ENCODE measurements at places on chromosomes 1 and 21. TPM values are rescaled to one million over a fixed set of nuclear protein-coding genes. Genes with fewer than 3 reads are reported as not detected.
A peak's percentile ranks its signal among the peaks of the same experiment; 100 is the strongest.

The GCSAML gene
- 16.4 TPM for total RNA-seq

DNA sequence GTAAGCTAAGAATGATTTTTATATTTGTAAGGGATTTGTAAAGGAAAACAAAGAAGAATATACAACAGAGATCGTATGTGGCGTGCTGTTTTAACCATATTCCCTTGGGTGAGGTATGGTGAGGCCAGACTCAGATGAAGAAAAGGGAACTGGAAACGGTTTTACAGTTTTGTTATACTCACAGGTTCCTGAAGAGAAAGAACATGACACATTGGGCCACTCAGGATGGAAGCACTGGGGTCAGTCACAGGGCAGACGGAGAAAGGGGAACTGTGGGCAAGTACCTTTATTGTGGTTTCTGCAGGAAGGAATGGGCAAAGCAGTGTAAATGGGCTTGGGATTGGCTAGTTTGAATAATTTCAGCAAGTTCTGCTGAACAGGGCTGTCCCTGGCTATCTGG lies 177.4 kb downstream of the LBR start:
- no peak for DNase-seq

The CELF3 gene
- not detected for total RNA-seq

The RAVER2 gene
- total RNA-seq, result 18.0 TPM

DNA sequence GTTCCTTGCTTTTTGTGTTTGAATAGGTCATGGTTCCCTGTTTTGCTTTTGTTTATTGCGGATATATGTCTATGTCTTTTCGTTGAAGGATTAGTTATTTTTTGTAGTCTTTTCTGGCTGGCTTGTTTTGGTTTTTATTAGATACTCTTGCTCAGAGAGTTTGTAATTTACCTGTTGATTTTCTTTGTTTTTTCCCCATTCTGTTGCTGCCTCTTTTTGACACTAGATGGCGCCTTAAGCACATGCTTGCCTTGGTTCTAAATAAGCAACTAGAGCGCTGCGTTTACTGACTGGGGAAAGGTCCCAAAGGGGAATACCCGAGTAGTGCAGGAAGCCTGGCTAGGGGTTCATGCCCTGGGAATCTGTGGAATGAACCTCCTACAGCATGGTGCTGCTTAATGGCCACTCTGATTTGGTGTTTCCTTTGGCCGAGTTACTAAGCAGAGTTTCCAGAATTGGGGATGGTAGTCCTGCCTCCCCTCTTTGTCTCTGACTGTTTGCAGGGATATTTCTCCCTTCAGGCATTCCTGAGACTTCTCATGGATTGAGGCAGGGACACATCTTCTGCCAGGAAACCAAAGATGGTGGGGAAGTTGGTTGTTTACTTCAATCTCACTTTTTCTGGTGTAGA lies 143.2 kb downstream of the PTPRU start:
- DNase-seq, result no peak

The AGMAT gene
- 1.1 TPM for total RNA-seq

- no peak for DNase-seq
These were observed 67.6 kb downstream of the OLFML2B start for GRCh38 chr1:161956097-161956496.

DNA sequence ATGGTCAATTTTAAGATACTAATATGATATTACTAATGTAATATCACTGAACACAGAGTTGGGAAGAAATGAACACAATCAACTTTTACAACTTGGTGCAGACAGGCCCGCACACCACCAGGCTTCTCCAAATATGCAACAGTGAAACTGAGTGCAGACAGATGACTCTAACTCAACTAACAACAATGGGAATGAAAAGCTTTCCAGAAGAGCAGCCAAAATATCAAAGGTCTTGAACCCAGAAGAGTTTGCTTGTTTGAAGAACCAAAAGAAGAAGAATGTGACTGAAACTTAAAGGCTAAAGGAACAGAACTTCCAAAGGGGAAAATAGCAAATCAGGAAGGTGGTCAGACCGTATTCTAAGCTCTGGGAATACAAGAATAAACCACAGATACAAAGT lies 89.8 kb upstream of the COL11A1 start:
- no peak for DNase-seq

The SPRR2G gene
- not detected for total RNA-seq

DNA sequence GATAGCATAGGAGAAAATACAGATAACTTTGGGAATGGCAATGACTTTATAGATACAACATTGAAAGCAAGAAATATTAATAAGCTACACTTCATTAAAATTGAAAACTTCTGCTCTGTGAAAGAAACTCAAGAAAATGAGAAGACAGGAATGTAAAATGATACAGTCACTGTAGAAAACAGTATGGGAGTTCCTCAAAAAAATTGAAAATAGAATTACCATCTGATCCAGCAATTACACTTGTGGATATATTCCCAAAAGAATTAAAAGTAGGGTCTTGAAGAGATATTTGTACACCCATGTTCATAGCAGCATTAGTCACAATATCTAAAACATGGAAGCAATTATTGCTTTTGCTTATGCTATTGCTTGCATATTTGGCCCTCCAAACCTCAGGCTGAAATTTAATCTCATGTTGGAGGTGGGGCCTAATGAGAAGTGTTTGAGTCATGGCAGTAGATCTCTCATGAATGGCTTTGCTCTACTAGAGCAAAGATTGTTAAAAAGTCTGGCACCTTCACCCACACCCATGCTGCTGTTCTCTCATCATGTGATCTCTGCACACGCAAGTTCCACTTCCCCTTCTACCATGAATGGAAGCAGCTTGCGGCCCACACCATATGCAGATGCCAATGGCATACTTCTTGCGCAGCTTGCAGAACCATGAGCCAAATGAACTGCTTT lies 15.3 kb upstream of the AHCYL1 start:
- no peak for DNase-seq

- DNase-seq, result no peak
These were observed 96.8 kb upstream of the C21orf91 start for GRCh38 chr21:17915976-17916375.

DNA sequence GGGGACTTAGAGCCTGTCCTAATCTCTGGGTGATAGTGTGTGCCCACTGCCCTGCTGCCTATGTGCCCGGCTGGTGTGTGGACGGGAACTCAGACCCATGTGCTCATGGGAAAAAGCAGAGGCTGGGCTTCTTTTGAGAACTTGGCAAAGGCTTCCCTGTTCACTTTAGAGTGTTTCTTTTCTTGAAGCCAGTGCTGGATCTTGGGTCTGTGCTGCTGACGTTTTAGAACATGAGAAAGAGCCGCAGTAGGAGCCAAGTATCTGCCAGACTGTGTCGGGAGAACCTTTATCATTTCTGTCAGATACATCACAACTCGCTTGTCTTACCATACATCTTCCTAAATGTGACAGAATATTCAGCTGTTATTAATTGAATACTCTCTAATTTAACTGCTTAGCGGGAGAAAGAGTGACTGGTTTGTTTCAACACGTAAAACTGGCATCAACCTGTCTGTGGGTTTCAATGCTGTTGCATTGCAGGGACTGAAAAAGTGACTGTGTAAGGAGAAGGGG lies 195.2 kb downstream of the PBX1 start:
- no peak for DNase-seq

DNA sequence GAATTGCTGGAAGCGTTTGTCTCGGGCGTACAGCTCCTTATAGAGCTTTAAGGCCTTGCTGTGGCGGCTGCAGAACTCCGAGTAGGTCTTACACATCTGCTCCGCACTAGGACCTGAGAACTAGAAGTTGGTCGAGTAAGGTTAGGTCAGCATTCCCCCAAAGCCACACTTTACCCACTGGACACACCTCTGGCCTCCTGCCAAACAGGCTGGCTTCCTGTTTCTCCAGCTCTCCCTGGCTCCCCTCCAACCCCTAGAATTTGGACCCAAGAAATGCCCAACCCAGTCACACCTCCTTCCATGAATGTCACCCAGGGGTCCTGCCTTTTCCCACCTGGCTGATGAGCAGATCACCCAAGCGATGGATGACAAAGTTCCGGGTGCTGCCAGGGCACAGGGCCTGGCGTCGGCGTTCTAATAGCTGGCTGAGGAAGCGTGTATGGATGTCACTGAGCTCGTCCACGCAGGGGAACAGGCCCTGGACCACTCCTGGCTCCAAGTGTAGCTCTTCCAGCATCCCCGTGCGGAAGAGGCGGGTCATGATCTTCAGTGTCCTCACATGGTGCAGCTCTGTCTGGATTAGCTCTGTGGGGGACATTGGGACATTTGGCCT lies 15.6 kb downstream of the ARHGEF2 start:
- no peak for DNase-seq

The CNR2 gene
- total RNA-seq, result 1.3 TPM

- no peak for DNase-seq
These were observed 463.7 kb downstream of the KCNT2 start for GRCh38 chr1:196144588-196144987.

The FAM167B gene
- under 0.01 TPM for total RNA-seq

The C1QTNF12 gene
- total RNA-seq, result 0.27 TPM

GRCh38 chr21:44778094-44778493 lies 23.5 kb downstream of the UBE2G2 start:
- no peak for DNase-seq

The LDLRAD2 gene
- 9.4 TPM for total RNA-seq

DNA sequence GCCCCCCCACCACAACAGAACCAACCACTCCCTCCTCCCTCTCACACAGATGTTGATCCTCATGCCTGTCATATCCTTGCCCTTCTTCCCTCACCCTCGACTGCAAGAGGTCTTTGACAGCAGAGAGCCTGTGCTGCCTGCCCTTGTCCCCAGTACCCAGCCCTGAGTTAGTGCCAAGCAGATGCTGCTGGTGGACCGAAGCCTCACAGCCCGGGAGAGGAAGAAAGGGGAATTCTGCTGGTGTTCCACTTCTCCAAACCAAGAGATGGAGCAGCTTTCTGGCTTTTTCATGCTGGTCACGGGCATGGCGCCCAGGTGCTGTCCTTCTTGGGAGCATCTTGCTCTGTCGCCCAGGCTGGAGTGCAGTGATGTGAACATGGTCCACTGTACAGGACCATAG lies 69.1 kb downstream of the SLC66A1 start:
- no peak for DNase-seq

GRCh38 chr1:5342172-5342571 lies 650.1 kb downstream of the NPHP4 start:
- DNase-seq, result no peak

DNA sequence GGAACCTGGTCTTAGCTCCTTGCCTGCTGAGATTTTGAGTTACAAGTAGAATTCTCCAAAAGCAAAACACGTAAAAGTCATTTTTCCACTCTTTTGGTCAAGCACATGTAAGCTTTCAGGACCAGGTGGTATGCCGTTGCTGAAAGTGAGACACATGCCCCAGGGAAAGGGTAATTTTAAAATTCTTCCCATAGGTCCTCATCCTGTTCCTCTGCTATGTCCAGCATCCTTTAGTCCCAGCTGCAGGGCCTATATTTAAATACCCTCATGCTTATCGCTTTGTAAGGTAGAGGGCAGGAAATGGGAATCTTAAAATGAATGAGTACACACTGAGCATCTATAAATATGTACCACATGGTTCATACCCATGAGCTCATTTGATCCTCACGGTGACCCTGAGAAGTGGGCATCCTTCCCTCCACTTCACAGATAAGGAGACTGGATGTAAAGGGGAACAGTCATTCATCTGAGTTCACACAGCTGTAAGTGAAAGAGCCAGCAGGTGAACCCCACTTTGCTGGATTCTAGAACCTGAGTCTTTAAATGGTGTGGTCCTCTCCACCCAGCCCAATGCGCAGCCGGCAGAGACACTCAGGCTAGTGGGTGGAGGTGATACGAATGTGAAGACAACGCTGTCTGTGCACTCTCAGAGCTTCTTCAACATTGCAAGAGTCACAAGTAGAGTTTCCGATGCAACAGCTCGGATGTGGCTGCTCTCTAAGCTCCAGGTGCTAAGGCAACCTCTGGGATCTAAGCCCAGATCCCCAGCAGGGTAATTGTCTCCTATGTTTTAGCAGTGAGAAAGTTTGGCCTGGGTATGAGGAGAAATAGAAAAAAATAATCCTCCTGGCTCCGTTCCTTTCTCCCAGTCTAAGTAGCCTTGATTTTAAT lies 163.5 kb downstream of the PLXNA2 start:
- no peak for DNase-seq

GRCh38 chr1:110203021-110203661 lies 7.0 kb upstream of the KCNC4 start:
- peak; percentile 67 for DNase-seq

DNA sequence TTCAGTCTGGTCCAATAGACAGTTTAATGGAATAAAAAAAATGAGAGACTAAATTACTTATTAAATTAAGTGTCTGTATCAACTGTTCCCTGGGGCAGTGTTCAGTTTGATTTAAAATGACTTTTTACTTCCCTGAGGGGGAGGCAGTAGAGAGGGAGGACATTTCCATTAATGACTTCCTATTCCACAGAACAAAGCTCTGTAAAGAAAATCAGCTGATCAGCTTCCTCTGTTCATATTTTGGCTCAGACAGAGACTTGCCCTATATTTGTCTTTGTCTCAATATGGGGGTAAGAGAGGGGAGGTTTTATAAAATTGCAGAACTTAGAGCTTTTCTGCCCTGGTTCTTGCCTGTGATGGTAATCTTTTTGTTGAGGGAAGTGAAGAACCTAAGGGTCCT lies 8.4 kb downstream of the CFAP126 start:
- DNase-seq, result no peak

DNA sequence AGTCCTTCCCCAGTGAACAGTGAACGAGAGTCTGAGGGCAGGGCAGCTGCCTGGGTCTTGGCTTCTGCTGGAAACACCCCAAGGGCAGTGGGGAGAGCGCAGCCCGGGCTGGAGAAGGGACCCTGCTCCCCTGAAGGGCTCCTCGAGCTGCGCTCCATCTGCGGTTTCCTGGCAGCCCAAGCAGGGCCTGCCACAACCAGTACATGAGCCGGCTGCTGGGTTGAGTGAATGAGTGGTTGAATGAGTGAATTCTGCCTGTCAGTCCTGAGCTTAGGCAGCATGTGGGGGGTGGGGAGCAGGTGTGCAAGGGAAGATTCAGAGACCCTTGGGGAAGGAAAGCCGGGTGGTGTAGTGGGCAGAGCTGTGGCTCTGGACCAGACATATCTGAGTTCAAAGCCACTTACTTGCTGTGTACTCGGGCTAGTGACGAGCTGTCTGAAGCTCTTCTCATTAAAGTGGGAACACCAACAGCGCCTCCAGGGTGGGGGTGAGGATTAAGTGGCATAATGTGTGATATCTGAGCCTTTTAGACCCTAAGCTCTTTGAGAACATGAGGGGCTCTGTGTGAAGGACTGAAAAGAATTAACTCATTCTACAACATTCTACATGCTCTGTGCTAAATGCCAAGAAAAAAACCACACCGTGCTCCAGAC lies 3.7 kb downstream of the OPRD1 start:
- DNase-seq, result no peak

DNA sequence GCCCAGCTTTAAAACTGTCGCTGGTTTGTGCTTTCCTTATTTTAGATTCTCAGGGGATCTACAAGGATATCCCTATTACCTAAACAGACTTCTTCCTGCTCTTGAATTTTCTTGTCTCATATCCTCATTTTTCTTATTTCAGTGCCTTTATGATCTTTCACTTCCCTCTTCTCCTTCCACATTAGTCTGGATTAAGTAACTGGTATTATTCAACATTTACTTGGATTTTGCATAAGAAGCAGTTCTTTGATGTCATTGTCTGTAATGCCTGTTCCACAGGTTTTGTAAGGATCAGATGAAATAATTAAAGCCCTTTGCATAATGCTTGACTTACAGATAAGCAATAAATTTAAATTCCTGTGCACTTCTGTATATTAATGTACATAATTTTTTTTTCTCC lies 26.5 kb downstream of the CXADR start:
- DNase-seq, result no peak

The ADORA1 gene
- not detected for total RNA-seq
